ENCODE measurements at places on chromosomes 2 and 18. TPM values are rescaled to one million over a fixed set of nuclear protein-coding genes. Genes with fewer than 3 reads are reported as not detected.
A peak's percentile ranks its signal among the peaks of the same experiment; 100 is the strongest.

- peaks cover 9% of the 10 kb centered on the region for H3K4me1 ChIP-seq
- H3K27ac ChIP-seq = no peak overlapping the region
- no peaks in the 10 kb centered on the region for H3K27me3 ChIP-seq
- no peaks in the 10 kb centered on the region for H3K36me3 ChIP-seq
These were observed 40.1 kb downstream of the ZFP36L2 start for GRCh38 chr2:43186321-43186678.

The CHST9 gene
- 0.13 TPM for total RNA-seq

GRCh38 chr18:24090876-24091275, 48.0 kb upstream of the CABYR start:
- H3K27ac ChIP-seq = no peak overlapping the region
- DNase-seq = no peak
- H3K36me3 ChIP-seq = no peaks in the 10 kb centered on the region
- no peaks in the 10 kb centered on the region for H3K4me1 ChIP-seq
- no peak overlapping the region for H3K4me3 ChIP-seq
- no peaks in the 10 kb centered on the region for H3K27me3 ChIP-seq

The MAP2 gene
- total RNA-seq = 153 TPM

DNA sequence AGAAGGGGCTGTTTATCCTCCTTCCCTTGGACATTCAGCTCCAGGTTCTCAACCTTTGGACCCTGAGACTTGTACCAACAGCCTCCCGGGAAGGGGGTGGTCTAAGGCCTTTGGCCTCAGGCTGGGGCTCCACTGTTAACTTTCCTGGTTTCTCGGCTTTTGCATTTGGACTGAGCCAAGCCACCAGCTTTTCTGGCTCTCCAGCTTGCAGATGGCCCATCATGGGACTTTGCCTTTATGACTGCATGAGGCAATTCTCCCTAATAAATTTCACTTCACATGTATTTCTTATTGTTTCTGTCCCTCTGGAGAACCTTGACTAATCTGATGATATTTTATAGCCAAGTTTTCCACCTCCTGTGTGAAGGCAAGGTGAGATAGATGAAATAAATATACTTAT, 180.8 kb downstream of the PPP1R1C start:
- no peak for DNase-seq
- H3K36me3 ChIP-seq = no peaks in the 10 kb centered on the region
- H3K27me3 ChIP-seq = no peaks in the 10 kb centered on the region
- H3K4me1 ChIP-seq = no peaks in the 10 kb centered on the region

DNA sequence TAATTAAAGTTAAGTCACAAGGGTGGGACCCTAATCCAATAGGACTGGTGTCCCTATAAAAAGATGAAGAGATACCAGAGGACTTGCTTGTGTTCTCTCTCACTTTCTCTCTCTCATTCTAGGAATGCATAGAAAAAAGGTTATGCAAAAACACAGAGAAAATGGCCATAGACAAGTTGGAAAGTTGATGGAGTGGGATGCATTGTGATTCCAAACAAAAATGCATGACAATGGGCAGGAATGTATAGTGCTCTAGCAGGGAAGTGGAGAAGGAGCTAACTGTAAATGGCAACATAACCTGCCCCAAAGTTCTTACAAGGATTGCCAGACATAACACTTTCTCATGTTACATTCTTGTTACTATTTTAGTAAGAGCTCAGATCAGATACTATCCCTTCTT, 301.6 kb upstream of the LRATD1 start:
- DNase-seq = no peak
- H3K27me3 ChIP-seq = no peaks in the 10 kb centered on the region
- H3K4me1 ChIP-seq = no peaks in the 10 kb centered on the region
- H3K27ac ChIP-seq = no peak overlapping the region
- H3K36me3 ChIP-seq = no peaks in the 10 kb centered on the region

The SLC20A1 gene
- 40.3 TPM for total RNA-seq

The UGT1A10 gene
- not detected for total RNA-seq

- H3K4me1 ChIP-seq = no peaks in the 10 kb centered on the region
- no peaks in the 10 kb centered on the region for H3K27me3 ChIP-seq
These were observed 11.5 kb downstream of the PAIP2B start for GRCh38 chr2:71215447-71215846.

GRCh38 chr2:182368996-182369395, 57.8 kb downstream of the PDE1A start:
- no peaks in the 10 kb centered on the region for H3K36me3 ChIP-seq
- DNase-seq = no peak
- peaks cover 30% of the 10 kb centered on the region for H3K4me1 ChIP-seq
- H3K27me3 ChIP-seq = no peaks in the 10 kb centered on the region
- H3K4me3 ChIP-seq = no peak overlapping the region

GRCh38 chr2:68429311-68429826, 37.7 kb downstream of the FBXO48 start:
- no peaks in the 10 kb centered on the region for H3K4me1 ChIP-seq
- H3K27ac ChIP-seq = no peak overlapping the region
- no peaks in the 10 kb centered on the region for H3K27me3 ChIP-seq
- no peaks in the 10 kb centered on the region for H3K36me3 ChIP-seq

The ASTL gene
- not detected for total RNA-seq

DNA sequence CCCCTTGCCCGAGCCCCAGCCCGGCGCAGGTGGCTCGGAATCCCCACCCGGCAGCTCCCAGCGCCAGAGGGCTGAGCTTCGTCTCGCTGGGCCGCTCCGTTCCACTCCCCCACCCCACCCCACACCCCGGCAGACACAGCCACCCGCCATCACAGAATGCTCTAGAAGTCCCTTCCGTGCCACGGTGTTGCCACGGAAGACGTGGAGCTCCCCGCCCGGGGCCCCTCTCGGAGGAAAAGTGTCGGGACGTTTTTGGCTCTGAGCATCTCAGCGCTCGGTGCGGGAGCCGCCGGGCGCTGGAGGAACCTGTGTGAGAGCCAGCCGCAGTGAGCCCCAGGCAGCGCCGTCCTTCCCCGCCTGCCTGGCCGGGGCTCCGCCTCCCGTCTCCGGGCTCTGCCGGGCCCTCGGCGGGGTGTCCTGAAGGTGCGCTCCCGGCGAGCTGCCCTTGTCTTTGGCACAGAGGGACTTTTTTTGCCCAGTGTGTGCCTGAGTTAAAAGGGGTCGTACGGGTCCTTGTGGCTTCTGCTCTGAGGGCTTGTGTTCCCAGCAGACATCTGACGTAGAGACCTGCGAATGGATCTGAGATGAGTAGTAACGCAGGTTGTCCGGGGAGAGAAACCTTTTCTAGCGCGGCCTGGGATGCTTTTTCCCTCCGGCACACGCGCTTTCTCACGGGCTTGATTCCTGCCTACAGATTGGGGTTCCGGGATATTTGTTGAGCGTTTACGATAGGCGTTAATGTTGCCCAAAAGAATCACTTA, 1.8 kb downstream of the ZCCHC2 start:
- H3K36me3 ChIP-seq = no peaks in the 10 kb centered on the region
- peaks cover 20% of the 10 kb centered on the region for H3K4me1 ChIP-seq
- peak overlapping the region; percentile 29 for H3K4me3 ChIP-seq

The STON1 gene
- total RNA-seq = 12.1 TPM

DNA sequence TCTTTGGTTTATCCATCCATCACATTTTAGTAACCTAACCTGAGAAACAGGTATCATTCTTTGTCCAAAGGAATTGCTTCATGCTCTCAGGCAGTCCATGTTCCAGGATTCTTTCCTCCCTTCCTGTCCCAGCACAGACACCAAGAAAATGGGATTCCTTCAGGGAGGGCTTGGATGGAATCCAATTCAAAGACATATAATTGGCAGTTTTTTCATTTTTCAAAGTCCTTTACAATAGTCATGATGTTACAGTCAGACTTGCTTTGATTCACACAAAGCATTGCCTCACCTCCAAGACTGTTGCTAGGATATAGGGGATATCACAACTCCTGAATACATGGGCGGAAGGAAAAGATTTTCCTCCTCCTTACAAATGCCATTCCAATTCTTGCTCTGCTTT, 241.4 kb upstream of the ACVR2A start:
- no peak for DNase-seq
- no peaks in the 10 kb centered on the region for H3K4me1 ChIP-seq

DNA sequence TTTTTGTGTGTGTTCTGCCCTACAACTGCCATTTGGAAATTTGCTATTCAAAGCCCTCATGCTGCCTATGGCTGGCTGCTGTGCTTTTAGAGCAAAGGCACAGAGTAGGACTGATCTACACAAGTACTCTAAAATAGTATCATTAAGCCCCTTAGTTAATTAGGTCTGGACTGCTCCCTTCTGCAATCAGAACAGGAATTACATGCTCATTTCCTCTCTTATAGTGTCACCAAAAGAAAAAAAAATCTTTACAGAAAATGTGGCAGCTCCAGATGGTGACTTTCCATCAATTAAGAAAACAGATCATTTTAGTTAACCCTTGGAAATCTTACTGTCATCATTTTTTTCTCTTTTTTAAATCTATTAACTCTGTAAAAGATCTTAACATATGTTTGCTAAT, 337.5 kb downstream of the RIT2 start:
- no peak overlapping the region for H3K4me3 ChIP-seq
- no peaks in the 10 kb centered on the region for H3K27me3 ChIP-seq
- H3K36me3 ChIP-seq = no peaks in the 10 kb centered on the region
- no peak overlapping the region for H3K27ac ChIP-seq
- DNase-seq = no peak

- H3K4me3 ChIP-seq = no peak overlapping the region
- H3K4me1 ChIP-seq = peaks cover 25% of the 10 kb centered on the region
- no peaks in the 10 kb centered on the region for H3K27me3 ChIP-seq
- no peak overlapping the region for H3K27ac ChIP-seq
These were observed 144.3 kb downstream of the NCK2 start for GRCh38 chr2:105889046-105889445.

The SERPINB10 gene
- not detected for total RNA-seq

The SLC5A7 gene
- 0.78 TPM for total RNA-seq

- no peak for DNase-seq
- no peaks in the 10 kb centered on the region for H3K36me3 ChIP-seq
- no peaks in the 10 kb centered on the region for H3K27me3 ChIP-seq
- H3K4me3 ChIP-seq = no peak overlapping the region
These were observed 17.8 kb downstream of the PDCL3 start for GRCh38 chr2:100580367-100581276.

- H3K4me3 ChIP-seq = peak within 1 kb of the TSS; percentile 21
- H3K36me3 ChIP-seq = no peaks in the 10 kb centered on the region
These were observed at the start of gene TTL for GRCh38 chr2:112481528-112482233. TSS of gene TTL (plus strand) at chr2:112482156. CDS start at chr2:112482345, 189 bp downstream.

GRCh38 chr2:212408524-212408923, 130.1 kb downstream of the ERBB4 start:
- no peaks in the 10 kb centered on the region for H3K4me1 ChIP-seq
- no peak overlapping the region for H3K27ac ChIP-seq
- no peaks in the 10 kb centered on the region for H3K36me3 ChIP-seq
- no peaks in the 10 kb centered on the region for H3K27me3 ChIP-seq
- no peak for DNase-seq
- H3K4me3 ChIP-seq = no peak overlapping the region

The SLC19A3 gene
- total RNA-seq = 0.79 TPM

DNA sequence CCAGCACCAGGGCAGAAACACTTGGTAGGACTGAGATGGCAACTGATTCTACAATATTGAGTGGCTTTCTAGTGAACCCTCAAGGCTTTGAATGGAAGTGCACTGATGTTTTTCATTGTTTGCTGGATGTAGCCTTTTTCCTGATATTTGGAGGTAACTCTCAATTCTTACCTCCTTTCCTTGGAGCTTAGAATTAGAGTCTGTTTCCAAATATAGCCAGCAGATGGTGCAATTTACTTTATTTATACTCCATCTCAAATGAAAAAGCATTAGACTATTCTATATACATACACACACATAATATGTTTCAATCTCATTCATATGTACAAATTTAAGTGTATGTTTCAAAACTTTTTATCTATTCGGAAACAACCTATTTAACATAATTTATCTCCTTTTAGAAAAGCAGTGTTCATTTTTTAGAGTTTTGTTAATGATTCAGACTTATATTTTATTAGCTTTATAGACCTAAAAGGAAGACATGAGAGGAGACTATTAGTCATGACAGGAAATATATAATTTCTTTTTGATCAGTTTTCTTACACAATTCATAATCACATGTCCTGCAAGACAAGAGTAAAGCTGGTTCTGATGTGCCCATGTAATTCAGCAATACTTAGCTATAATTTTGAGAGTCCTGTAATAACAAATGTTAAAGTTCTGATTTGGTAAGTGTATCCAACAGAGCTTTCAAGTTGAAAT, 124.8 kb downstream of the NUP35 start:
- no peak overlapping the region for H3K27ac ChIP-seq
- H3K4me3 ChIP-seq = no peak overlapping the region
- no peaks in the 10 kb centered on the region for H3K36me3 ChIP-seq
- H3K4me1 ChIP-seq = no peaks in the 10 kb centered on the region
- DNase-seq = no peak

The CROCC2 gene
- not detected for total RNA-seq

The UNC80 gene
- 2.6 TPM for total RNA-seq
